ENCODE measurements at places on chromosomes 6 and 20.
A peak's percentile ranks its signal among the peaks of the same experiment; 100 is the strongest.

- no peak for DNase-seq
Observed at GRCh38 chr20:36218380-36219064, 17.8 kb upstream of the AAR2 start.

DNA sequence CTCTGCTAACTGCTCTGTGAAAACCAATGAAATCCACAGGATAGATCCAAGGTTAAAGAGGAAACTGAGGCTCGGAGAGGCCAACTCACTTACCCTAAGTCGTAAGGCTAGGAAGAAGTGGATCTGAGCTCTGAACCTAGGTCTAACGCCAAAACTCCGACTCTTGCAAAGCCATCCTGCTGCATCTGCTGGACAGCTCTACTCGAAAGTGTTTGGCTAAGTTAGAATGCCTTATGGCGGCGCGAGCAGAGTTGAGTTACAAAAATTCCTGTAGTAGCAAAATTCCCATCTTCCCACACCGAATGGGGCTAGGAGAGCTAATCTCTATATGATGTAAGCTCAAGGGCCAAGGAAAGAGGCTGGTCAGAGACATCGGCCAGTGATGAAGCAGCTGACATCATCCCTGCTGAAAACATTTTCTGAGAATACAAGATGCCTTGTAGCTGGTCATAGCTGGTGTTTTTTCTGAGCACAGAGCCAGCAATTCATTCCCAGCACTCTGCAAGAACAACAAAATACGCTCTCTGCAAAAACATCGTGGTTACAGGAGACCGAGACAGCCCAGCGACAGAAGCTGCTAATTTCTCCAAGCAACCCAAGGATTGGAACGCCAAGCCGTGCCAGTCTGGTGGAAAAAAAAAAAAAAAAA is 1.8 kb downstream of the SPATA2 start:
- no peak for DNase-seq

- no peak for DNase-seq
Observed at GRCh38 chr20:35556871-35557270, 15.0 kb downstream of the ERGIC3 start.

GRCh38 chr20:23697947-23698346 is 9.1 kb upstream of the CST4 start:
- DNase-seq: no peak

GRCh38 chr20:50041246-50041873 is 58.6 kb downstream of the SNAI1 start:
- DNase-seq: no peak

DNA sequence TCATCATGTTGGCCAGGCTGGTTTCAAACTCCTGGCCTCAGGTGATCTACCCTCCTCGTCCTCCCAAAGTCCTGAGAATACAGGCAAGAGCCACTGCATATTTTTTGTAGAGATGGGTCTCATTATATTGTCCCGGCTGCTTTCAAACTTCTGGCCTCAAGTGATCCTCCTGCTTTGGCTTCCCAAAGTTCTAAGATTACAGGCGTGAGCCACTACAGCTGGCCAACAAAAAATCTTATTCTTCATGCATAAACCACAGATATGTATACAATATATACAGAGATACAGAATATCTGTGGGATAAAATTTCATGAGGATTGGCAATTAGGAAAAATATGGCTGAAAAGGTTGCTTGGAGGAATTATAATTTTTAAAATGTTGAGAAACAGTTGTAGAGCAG is 49.9 kb downstream of the SLC35A1 start:
- no peak for DNase-seq

- DNase-seq: no peak
Observed at GRCh38 chr6:25387911-25388310, 108.7 kb downstream of the CARMIL1 start.

DNA sequence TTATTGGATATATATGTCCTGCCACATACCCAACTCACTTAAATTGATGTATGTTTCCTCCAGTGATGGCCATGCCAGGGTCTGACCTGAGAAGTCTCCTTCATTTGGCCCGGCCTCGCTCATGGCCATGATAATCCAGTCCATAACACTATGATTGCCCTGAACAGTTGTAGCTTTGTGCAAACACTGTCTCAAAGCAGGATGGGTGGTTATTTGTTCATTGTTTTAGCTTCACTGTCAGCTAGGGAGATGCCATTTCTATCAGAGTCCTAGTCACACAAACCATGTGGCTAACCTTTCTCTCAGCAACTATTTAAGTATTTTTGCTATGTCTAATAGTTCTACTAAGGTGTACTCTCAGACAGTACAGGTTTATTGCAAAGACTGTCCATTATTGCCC is 47.6 kb upstream of the ZNF337 start:
- no peak for DNase-seq

DNA sequence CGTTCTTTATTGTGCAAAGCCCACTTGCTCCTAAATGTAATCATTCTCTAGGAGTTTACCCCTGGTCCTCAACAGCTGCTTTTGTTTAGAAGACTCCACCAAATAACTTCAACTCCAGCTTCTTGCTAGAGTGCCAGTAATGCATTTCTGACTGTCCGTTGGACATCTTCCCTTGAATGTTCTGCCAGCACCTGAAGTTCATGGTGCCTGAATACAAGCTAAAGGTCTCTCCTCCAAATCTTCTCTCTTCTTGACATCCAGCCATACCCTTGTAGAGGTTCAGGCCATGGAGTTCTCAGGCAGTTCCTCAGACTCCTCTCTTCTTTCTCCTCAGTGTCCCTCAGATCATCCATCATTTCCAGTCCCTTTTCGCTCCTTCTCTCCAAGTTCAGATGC is 21.7 kb downstream of the PHACTR2 start:
- DNase-seq: no peak

DNA sequence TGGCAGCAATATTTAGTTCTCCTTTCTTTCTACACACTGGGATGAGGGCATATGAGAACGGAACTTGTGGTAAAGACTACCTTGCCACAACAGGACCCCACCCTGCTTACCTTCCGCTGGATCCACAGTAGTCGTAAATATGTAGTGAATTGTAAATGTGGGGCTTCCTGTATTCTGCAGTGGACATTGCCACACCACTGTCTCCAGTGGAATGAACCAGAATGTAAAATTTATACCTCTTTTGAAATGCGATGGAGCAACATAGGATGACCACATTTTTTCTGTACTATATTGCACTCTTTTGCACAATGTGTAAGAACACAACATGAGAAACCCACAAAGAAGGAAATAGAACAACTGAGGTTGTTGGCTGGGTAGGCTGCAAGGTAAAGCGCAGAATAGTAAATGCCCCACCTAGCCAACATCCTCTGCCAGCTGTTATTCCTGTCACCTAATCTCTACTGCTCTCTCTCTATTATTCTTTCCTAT is 16.1 kb upstream of the RIPOR2 start:
- no peak for DNase-seq

- DNase-seq: no peak
Observed at GRCh38 chr6:44148306-44148705, 10.3 kb upstream of the CAPN11 start.

GRCh38 chr6:130560231-130560630 is 194.4 kb downstream of the TMEM200A start:
- DNase-seq: no peak

- DNase-seq: no peak
Observed at GRCh38 chr6:8914700-8915099, 479.4 kb upstream of the SLC35B3 start.

GRCh38 chr20:62740286-62741141 is 31.9 kb downstream of the NTSR1 start:
- DNase-seq: peak; percentile 67

GRCh38 chr6:108165714-108166663 is at the start of gene NR2E1:
NR2E1 (plus strand) TSS chr6:108166022; CDS start chr6:108166766, 744 bp downstream.
- DNase-seq: no peak

- DNase-seq: no peak
Observed at GRCh38 chr20:17936286-17936760, 32.3 kb downstream of the SNX5 start.

DNA sequence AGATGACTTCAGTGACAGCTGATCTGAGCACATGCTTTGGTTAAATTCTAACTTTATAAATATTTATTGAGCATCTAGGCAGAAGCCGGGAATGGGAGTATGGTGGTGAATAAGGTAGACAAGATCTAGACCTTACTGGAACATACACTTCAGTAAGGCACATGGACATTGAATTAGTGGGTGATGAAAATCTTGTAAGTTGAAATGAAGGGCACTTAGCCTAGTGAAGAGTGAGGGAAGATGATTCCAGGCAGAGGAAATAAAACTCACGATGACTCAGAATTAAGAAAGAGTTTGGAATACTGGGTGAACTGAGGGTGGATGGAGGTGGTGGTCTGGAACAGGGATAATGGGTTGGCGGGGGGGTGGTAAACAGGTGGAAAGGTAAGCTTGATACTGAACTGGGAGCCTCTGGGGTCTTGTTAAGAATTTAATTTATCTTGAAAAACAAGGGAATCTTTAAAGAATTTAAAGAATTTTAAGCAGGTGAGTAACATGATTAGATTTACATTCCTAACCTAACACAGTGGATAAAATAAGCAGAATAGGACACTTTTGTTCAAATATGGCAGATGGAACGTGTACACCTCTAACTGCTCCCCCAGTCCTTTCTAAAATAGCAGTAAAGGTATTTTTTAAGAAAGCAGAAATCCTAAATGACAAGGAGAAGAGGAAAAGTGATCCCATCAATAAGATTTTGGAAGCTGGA is 75.2 kb upstream of the ARHGAP18 start:
- peak; percentile 20 for DNase-seq

GRCh38 chr6:144353871-144354314 is 68.8 kb downstream of the UTRN start:
- DNase-seq: no peak

GRCh38 chr6:158220786-158221442 is 52.8 kb downstream of the GTF2H5 start:
- DNase-seq: peak; percentile 43

DNA sequence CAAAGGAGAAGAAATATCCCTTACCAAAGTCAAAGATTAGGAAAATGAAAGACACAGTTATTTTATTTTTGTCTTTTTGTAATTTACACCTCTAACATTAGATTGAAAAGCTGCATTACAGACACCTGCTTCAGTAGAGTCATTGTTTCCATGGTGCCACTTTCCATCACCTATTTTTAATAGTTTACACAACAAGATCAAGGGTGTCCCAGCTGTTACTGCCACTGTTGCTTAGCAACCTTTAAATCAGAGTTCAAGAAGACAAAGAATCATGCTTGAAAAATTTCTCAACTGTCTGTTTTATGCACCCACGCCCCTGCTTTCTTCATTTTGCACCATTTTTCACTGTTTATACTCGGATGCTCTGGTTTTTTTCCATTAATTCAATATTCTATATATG is 668.2 kb upstream of the GJE1 start:
- no peak for DNase-seq

GRCh38 chr20:24853916-24854315 is 95.2 kb upstream of the CST7 start:
- DNase-seq: no peak

GRCh38 chr6:20117474-20117873 is 94.8 kb downstream of the MBOAT1 start:
- DNase-seq: no peak

DNA sequence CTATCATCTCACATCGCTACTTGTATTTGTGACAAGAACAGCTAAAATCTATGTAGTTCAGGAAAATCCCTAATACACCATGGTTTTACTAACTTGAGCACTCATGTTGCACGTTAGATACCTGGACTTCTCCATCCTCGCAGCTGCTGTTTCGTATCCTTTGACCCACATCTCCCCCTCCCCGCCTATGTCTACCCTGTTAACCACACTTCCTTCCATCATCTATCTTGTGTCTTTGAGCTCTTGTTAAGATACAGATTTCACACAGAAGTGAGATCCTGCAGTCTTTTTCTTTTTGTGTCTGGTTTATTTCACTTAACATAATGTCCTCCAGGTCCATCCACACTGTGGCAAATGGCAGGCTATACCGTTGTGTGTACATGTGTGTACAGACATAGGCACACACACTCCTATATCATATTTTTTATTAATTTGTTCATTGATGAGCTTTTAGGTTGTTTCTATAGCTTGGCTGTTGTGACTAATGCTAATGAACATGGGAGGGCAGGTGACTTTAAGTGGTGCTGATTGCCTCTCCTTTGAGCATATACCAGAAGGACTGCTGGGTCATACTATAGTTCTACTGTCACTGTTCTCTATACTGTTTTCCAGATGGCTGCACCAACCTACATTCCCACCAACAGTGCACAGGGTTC is 117.8 kb downstream of the WDR27 start:
- DNase-seq: no peak

Data from fibroblast of skin of left quadriceps (primary cell).